ENCODE measurements at places on chromosomes 11 and 22. TPM values are rescaled to one million over a fixed set of nuclear protein-coding genes. Genes with fewer than 3 reads are reported as not detected.

DNA sequence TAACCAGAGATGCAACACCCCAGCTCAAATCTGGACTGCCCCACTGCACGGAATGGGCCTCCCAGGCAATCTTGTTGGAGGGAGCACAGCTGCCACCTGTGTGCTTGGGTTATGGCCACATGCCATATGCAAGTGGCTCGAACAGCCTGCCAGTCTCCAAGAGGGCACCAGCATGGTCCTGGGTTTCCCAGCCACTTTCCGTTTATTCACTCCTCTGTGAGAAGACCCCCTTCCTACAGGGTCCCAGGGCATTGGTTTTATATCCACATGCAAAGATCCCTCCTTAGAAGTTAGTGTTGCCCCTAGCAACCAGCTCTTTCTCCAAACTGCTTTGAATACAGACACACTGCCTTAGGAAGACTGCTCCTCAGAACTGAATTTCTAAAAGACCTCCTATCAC, 487.8 kb downstream of the BUD13 start:
- peaks cover 22% of the 10 kb centered on the region for H3K27me3 ChIP-seq
- H3K36me3 ChIP-seq: no peaks in the 10 kb centered on the region
- DNase-seq: no peak
- H3K27ac ChIP-seq: no peak overlapping the region

GRCh38 chr11:26779074-26779865, 57.4 kb upstream of the SLC5A12 start:
- no peaks in the 10 kb centered on the region for H3K4me1 ChIP-seq
- H3K27me3 ChIP-seq: no peaks in the 10 kb centered on the region
- no peak for DNase-seq
- no peak overlapping the region for H3K27ac ChIP-seq
- no peak overlapping the region for H3K4me3 ChIP-seq

Gene MYEOV
- not detected for total RNA-seq

DNA sequence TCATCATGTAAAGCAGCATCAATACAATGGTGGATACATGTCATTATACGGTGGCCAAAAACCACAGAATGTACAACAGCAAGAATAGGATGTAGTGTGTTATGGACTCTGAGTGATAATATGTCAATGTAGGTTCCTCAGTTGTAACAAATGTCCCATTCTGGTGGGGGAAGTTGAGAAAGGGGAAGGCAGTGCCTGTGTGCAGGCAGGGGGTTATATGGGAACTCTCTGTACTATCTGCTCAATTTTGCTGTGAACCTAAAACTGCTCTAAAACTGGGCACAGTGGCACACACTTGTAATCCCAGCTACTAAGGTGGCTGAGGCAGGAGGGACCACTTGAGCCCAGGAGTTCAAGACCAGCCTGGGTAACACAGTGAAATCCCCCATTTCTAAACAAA, 5.9 kb downstream of the CHKA start:
- H3K27ac ChIP-seq: peak overlapping the region; percentile 30
- no peaks in the 10 kb centered on the region for H3K27me3 ChIP-seq
- no peak for DNase-seq
- H3K36me3 ChIP-seq: no peaks in the 10 kb centered on the region
- H3K4me3 ChIP-seq: no peak overlapping the region

Gene DDX25
- total RNA-seq: 0.52 TPM

Gene MMP12
- total RNA-seq: not detected
